ENCODE measurements at places on chromosomes 7 and 10. TPM values are rescaled to one million over a fixed set of nuclear protein-coding genes. Genes with fewer than 3 reads are reported as not detected.

DNA sequence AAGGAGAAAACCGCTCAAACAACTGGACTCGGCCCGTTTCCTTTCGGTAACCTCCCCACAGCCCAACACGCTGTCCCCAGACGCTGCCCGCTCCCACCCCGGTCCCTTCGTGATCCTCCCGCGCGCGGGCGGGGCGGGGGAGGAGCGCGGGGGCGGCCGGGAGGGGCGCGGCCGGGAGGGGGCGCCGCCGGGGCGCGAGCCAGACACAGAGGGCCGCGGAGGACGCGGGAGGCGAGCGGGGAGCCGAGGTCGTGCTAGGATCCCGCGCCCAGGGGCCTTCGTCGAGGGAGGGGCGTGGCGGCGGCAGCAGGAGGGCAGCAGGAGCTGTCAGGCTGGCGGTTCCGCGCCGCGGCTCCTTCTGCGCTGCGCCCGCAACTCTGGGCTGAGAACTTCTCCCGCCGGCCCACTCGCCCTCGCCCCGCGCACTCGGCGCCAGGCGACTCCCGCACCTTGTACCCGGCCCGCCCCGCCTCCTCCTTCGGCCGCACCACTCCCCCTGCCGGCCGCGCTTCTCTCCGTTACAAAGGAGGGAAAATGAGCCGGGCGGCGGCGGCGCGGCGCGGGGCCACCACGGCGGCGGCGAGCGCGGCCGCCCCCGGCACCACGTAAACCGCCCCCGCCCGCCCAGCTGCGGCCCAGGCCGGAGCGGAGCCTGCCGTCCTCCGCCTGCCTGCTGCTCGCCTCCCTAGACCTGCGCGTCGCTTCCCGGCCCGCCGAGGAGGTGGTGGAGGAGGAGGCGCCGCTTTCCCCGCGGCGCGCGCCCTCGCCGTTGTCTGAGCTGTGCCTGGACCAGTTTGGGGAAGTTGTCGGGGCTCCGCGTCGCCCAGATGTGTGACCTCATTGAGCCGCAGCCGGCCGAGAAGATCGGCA lies at the start of gene CDK14:
CDK14 (plus strand) TSS at position 521 of the 870 bp plus-strand sequence; CDS start at position 828, 307 bp downstream.
- DNase-seq = peak; percentile 93

- DNase-seq = no peak
These were observed 43.5 kb downstream of the NPS start for GRCh38 chr10:127592586-127592985.

The CNPY1 gene
- not detected for total RNA-seq

The SRI gene
- 23.3 TPM for total RNA-seq

DNA sequence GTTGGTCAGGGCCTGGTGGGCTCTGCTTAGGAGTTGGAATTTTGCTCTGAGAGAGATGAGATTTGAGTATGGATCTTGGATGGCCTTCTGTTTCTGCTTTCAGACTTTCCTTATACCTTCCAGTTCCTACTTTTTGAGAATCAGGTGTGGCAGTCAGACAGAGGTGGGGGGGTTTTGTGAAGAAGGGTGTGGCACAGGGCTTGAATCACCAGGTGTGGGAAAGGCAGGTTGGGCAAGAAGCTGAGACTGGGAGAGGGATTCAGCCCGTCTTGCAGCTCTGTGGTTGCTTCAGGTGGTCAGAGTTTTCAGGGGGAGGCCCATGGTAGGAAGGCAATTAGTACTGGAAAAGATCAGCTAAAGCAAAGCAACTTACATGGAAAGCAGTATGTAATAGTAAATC lies 340.2 kb downstream of the LRMDA start:
- peak; percentile 36 for DNase-seq

- DNase-seq = peak; percentile 24
These were observed 94.9 kb upstream of the KCNIP2 start for GRCh38 chr10:101938305-101939007.
